ENCODE measurements at places on chromosomes 6 and 20. TPM values are rescaled to one million over a fixed set of nuclear protein-coding genes. Genes with fewer than 3 reads are reported as not detected.
A peak's percentile ranks its signal among the peaks of the same experiment; 100 is the strongest.

The POU5F1 gene
- 0.21 TPM for total RNA-seq

The ULBP2 gene
- total RNA-seq, result 0.43 TPM

The TFAP2D gene
- total RNA-seq, result not detected

The PDE10A gene
- total RNA-seq, result not detected

The GNMT gene
- not detected for total RNA-seq

The LRRN4 gene
- not detected for total RNA-seq

The GINS1 gene
- 24.6 TPM for total RNA-seq

The CRNKL1 gene
- total RNA-seq, result 22.2 TPM

The HCRTR2 gene
- total RNA-seq, result not detected

DNA sequence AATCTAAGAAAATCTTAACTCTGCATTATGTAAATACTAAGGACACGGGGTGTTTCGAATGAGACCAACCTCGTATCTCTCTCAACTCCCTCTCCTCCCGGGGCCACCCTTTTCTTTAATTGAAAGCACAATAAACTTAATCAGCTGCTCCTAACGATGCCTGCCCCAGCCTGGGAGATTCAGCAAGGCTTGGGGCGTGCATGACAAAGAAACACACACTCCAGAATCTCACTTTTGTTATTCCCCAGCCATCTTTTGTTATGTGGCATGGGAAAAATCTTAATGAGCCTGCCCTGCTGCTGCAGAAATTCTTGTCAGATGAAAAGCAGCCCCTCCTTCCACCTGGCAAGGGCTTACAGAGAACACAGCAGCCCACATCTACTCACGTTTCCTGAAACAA lies 117.4 kb downstream of the TTLL2 start:
- no peak for DNase-seq

GRCh38 chr6:119544325-119545175 lies 195.0 kb upstream of the MAN1A1 start:
- no peak for DNase-seq

- no peak for DNase-seq
Measured at GRCh38 chr20:50368813-50369224, 141.4 kb upstream of the PTPN1 start.

DNA sequence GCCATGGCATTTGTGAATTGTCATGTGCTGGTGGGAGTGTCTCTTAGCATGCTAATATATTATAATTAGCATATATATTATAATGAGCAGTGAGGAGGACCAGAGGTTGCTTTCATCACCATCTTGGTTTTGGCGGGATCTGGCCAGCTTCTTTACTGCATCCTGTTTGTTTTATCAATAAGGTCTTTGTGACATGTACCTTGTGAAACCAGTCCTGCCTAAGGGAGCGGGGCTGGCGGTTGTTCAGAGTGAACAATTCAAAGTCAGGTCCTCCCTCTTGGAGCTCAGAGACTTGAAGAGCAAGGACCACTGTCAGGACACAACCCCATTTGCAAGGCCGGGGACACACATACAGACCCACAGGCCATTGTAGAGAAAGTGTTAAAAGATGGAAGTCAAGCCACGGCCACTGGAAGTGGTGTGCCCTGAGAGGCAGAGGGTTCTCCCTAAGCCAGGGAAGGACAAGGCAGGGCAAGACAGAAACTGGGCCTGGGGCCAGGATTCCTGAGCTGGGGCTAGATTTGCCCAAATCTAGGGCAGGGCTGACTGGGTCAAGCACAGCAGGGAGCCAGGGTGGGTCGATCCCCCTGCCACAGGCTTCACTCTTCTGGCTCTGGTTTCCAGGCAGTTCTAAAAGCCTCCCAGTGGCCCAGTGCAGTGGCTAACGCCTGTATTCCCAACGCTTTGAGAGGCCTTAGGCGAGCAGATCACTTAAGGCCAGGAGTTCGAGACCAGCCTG lies 14.2 kb downstream of the SLC52A3 start:
- no peak for DNase-seq

GRCh38 chr6:135129136-135129856 lies 51.8 kb upstream of the MYB start:
- peak; percentile 45 for DNase-seq

GRCh38 chr20:47059536-47059935 lies 164.9 kb downstream of the EYA2 start:
- DNase-seq, result no peak

DNA sequence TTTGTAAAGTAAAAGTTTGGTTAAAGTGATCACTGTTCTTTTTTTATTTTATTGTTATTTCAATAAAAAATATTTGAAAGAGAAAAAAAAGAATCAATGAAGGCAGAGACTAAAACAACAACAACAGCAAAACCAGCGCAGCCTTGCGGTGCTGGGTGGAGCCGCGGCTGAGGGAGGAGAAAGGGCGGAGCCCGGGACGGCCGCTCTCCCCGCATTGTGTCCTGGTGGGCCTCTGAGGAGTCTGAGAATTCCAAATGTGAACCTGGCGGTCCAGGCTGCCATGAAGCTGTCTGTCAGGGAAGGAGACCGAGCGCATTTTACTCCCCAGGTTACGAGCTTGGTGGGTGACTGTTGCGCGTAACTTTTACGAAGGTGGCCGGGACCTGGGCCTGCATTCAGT lies 43.2 kb downstream of the TMEM242 start:
- no peak for DNase-seq

GRCh38 chr20:49905415-49906091 lies 9.8 kb downstream of the SPATA2 start:
- no peak for DNase-seq

DNA sequence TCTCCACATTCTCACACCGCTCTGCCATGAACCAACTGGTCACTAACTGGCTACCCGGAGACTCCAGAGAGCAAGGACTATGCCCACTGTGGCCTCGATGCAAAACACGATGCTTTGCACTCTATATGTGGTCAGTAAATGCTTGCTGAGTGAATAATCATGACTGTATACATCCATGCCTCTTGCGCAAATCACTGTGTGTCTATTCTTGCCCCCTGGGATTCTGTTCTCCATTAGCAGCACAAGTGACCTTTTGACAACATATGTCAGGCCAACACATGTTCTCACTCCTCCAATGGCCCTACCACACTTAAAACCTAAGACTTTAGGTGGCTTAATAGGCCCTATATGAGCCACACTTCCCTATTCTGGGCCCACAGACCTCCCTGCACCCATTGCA lies 16.9 kb downstream of the KIF16B start:
- DNase-seq, result no peak

GRCh38 chr20:20184149-20184548 lies 131.8 kb downstream of the CFAP61 start:
- DNase-seq, result peak; percentile 45

- DNase-seq, result no peak
Measured at GRCh38 chr6:102619585-102619984, 1226.1 kb downstream of the GRIK2 start.

GRCh38 chr6:105824732-105825131 lies 261.4 kb upstream of the PRDM1 start:
- DNase-seq, result no peak

DNA sequence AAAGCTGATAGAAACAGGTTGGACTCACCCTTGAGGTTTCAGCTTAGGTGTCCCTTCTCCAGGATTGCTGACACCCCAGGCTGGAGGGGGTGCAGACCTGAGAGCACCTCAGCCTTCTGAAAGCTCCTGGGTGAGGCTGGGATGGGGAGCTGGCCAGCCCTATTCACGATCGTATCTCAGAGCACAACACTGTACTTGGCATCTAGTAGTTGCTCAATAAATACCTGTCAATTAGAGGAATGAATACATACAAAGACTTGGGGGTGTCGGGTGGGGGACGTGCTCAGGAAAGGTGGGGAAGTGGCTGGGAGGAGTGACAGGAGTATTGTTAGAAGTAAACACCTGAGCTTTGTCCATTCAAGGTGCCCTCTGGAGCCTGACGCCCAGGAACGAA lies 61.7 kb downstream of the SLC2A10 start:
- DNase-seq, result no peak

DNA sequence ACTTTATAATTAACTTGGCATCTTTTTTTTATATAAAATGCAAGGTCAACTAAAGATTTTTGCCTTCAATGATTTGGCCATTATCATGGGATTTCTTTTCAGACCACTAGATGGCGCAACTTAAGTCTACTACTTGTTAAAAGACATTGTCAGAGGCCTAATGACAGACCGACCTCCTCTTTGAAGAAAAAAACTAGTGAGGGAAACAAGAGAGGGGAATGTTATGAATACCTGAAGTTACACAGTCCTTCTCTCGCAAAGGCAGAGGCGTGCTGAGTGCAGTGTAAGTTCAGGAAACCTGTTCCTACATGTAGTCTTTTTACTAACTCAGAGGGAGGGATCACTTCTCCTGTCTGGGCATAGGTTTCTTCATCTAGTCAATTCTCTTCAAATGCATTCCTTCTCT lies 9.3 kb downstream of the TRAPPC3L start:
- DNase-seq, result peak; percentile 9

DNA sequence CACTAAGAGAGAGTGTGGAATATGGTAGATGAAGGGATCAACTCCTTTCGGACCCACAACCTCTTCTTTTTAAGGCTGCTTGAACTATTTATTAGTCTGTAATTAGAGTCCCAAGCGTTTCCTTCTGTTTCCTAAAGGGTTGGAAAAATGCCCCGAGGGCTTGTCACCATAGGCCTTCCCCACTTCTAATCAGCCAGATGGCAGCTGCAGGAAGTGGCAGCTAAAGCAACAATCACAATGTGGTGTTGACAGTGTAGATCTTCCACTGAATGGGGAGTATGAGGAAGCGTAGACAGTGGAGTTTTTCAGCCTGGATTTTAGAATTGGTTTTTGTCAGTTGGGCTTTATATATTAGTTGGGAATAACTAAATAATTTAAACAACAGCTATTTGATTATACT lies 40.6 kb downstream of the SLC35D3 start:
- no peak for DNase-seq

DNA sequence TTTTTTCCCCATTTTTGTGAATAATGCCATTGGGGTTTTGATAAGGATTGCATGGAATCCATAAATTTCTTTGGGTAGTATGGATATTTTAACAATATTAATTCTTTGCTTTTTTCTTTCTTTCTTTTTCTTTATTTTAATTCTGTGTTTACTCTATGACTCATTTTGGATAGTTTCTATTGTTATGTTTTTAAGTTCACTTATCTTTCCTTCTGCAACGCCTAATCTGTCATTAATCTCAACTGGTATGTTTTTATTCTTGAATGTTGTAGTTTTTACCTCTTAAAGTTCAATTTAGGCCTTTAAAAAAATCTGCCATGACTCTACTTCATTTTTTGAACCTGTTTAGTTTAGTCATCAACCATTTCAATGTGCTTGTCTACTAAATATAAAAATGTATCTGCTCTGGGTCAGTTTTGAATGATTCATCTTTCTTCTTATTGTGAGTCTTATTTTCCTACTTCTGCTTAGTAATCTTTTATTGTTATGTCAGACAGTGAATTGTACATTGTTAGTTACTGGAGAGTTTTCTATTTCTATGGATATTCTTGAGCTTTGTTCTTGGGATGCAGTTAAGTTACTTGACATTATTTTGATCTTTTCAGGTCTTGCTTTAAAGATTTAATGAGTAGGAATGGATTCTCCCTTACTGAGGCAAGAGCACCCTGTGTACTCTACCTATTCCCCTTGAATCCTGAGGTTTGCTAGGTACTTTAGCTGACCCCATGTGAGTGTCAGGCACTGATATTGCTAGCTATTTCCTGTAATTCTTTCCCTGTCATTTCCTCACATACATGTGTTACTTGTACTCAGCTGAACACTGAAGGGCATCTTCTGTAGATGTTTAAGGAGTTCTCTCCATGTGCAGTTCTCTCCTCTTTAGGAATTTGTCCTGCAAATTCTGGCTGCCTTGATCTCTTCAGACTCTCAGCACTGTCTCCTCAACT lies 104.2 kb downstream of the TFAP2B start:
- no peak for DNase-seq

GRCh38 chr6:122825163-122825562 lies 36.1 kb downstream of the SMPDL3A start:
- no peak for DNase-seq

DNA sequence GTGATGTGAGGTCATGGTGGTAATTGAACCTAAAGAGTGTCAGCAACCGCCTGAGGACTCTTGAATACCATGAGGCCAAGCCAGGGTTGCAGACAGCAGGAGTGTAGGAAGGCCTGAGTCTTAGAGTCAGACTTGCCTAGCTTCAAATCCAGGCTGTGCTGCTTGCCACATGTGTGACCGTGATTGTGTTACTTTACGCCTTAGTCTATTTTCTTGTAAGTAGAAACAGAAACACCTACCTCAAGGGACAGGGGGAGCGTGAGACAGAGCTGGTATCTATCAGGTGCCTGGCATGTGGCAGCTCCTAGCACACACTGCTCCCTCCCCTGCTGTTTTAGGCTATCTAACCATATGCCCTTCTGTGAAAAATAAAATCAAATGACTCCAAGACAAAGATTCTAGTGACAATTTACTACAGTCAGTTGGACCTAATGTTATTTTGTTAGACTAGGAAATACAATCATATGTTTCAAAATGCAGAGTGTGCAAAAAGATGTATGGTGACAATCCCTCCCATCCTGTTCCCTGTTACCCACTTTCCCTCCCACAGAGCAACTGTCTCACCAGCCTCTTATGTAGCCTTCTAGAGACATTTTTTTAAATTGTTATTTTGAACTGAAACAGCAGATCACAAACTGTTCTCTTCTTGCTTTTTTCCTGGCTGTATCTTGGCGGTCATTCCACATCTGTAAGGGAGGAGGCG lies 21.7 kb downstream of the TAF8 start:
- no peak for DNase-seq

DNA sequence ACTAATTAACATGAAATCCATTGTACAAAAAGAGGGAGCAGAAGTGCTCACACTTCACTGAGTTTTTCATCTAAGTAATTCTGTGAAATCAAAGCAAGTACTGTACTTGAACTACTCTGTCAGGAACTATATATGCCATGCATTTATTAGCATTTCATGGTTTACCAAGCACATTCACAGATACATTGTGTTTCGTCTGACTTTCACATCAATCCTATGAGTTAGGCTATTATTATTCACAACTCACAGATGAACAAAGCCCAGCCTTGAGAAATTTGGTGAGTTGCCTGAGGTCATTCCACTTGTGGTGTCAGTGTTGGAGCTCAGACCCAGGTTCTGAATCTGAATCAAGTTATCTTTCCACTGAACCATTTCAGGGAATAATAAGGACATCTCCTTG lies 33.7 kb upstream of the TENT5A start:
- DNase-seq, result no peak

DNA sequence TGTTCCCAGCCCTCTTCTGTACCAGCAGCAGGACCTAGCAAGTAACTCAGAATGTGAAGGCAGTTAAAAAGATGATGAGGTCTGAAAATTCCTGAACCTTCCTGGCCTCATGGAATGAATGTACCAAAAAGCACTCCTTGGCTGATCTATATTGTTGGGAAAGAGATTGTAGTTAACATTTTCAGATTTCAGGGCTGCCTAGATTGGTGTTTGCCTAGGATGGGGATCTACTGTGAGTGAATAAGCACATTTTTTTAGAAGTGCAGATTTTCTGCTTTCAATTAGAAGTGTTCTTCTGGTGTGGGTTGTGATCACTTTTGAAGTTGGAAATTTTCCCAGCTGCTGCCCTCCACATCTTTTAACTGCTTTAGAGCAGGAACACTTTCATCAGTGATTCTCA lies 6.2 kb downstream of the MYLIP start:
- DNase-seq, result no peak

- DNase-seq, result peak; percentile 25
Measured at GRCh38 chr6:82040405-82041221, 206.9 kb downstream of the IBTK start.
